Stimulated activated naive CD4-positive, alpha-beta T cell treated with Interleukin-2 at 50 U/mL for 16 hours (primary cell): ENCODE measurements at places on chromosomes 2 and 18.

GRCh38 chr18:6949800-6950586 is 167.6 kb downstream of the LAMA1 start:
- DNase-seq: no peak

- DNase-seq: no peak
Observed at GRCh38 chr2:181648478-181649155, 8.3 kb downstream of the CERKL start.

- DNase-seq: no peak
Observed at GRCh38 chr2:102143450-102143985, 972 bp downstream of the IL1R1 start.

DNA sequence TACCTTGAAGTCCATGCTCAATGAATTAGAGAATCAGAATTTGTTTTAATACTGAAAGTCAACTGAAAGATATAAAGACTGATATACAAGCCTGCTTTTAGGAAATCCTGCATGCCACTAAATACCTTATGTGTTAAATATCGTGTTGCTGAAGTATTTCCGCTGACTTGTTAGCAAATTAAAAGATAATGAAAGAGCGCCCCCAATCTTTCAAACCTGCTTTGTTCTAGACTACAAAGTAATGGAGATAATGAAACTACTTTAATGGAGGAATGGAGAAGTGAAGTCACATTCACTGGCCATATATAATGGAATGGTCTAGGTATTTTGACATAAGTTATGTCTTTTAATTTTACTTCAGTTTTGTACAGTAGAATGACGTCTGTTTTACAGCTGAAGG is 95.7 kb downstream of the ASXL3 start:
- DNase-seq: no peak

GRCh38 chr18:56748698-56749268 is 97.6 kb downstream of the WDR7 start:
- no peak for DNase-seq

DNA sequence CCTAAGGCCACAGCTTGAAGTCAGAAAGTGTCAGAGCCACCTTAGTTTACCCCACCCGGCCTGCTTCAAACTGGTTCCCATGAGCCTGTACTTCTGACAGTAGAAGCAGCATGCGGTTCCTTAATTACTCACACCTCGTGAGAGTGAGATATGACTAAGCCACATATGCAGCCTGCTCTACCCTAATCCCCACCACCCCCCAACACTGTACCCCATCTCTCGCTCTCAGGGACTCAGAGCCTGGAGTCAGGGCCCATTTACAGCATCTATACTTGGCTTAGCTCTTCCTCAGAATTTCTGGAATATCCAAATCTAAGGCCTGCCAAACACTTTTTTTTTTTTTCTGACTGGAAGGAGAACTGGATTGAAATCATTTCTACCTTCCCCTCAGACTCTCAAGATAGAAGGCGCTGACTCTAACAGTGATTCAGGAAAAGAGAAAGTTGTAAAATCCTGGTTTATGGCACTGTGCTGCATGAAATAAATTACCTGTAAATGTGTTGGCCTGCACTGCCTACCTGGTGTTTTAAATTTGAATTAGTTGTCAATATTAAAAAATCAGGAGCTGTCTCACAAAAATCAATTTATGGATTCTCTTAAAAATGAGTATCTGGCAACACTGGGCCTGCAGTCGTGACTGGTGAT is 360.0 kb downstream of the RND3 start:
- DNase-seq: no peak

GRCh38 chr2:122182616-122183355 is 427.3 kb downstream of the TSN start:
- no peak for DNase-seq

GRCh38 chr2:223101340-223102039 is 49.5 kb downstream of the KCNE4 start:
- no peak for DNase-seq

DNA sequence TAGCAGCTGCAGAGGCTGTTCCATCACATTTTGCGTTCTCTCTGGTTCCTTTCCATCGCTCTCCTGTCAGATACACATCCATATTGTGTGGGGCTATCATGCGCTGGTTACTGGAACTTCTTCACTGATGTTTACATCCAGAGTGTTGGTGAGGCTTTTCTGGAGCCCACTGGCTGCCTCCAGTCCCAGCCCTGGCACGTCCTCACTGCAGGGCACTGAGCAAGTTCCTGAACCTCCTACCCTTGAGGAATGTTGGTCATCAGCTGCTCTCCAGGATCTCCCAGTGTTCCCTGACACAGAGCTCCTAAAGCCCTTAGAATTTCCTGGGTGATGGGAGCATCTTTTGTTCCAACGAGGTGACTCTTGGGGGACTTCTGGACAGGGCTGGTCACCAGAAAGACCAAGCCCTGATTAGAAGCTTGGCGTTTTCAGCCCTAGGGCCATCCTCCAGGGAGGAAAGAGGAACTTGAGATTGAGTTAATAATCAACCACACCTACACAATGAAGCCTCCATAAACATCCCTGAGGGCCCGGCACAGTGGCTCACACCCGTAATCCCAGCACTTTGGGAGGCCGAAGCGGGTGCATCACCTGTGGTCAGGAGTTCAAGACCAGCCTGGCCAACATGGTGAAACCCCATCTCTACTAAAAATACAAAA is 81.3 kb downstream of the TFCP2L1 start:
- no peak for DNase-seq

DNA sequence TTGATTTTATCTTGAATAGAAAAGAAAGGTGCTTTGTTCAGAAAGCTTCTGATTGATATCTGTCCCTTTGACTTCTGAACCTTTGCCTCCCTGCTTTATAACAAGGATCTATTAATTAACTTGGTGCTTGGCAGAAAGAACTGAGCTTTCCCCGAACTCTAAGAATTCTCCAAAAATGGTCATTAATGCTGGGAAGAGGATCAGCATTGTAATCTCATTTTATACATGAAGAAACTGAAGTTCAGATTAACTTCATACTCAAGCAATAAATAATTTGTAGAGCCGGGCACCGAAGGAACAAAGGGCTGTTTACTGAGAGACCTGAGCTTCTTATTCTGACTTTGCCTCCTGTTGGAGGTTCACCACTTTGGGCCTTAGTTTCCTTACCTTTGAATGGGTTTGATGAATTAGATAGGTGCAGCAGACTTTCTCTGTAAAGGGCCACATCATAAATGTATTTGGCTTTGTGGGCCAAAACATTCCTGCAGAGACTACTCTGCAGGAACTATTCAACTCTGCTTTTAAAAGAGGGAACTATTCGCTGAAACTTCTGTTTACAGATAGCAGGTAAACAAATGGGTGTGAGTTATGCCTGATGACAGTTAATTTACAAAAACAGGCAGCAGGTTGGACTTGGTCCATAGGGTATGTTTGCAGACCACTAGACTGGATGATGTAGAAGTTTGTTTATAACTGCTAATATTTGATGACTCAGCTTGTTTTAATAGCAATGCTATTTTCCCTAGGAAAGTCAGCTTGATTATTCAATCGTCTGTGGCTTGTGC is 272.9 kb downstream of the TGIF1 start:
- DNase-seq: no peak

- DNase-seq: no peak
Observed at GRCh38 chr2:44191739-44192138, 23.1 kb downstream of the PPM1B start.

- peak; percentile 45 for DNase-seq
Observed at GRCh38 chr2:172196768-172197431, 94.2 kb upstream of the DLX2 start.

GRCh38 chr18:621291-622043 is 24.7 kb downstream of the CLUL1 start:
- no peak for DNase-seq

GRCh38 chr2:25259737-25260124 is 82.0 kb downstream of the DNMT3A start:
- no peak for DNase-seq

- DNase-seq: no peak
Observed at GRCh38 chr2:10413503-10413902, 34.6 kb downstream of the ODC1 start.

DNA sequence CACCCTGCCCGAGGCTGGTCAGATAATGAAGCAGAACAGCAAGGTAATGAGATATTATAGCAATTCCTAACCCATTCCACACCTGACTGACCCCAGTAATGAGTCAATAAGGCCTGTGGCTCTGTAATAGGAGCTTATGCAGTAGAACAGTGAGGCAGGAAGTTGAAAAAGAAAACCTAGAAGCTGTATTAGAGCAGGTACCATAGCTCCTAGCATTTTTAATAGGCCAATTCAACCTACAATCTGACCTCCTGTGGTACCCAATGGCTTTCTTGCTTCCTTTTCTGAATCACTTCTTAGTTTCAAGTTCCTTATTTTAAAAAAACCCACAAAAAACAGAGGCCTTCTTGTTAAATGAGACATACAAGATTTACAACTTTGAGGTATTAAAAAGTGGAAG is 43.6 kb upstream of the MAP2 start:
- no peak for DNase-seq

DNA sequence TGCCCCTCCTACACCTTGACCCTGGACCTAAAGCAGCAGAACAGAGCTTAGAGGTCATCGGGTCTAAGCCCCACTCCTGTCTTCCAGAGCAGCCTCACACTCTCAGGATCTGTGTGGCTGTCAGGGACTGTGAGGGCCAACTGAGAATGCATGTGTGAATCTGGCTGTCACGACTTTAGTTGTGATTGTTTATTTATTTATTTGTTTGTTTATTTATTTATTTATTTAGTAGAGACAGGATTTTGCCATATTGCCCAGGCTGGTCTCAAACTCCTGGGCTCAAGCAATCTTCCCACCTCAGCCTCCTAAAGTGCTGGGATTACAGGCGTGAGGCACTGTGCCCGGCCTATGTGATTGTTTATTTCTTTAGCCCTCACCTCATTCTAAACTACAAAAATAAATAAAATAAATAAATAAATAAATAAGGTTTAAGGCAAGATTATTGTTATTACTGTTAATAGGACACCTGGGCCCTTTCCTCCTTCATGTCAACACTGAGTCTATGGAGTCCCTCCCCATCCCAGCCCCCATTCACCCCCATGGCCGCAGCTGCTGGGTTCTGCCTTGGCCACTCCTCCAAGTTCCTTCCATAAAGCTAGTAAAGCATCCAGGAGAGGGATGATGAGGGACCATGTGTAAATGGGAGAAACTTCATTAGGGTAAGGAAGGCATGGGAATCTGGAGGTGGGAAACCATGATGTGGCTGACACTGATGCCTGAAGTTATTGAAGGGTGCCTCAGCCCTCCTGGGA is 39.9 kb upstream of the EDAR start:
- no peak for DNase-seq

- DNase-seq: no peak
Observed at GRCh38 chr18:6578686-6579085, 150.8 kb upstream of the ARHGAP28 start.

DNA sequence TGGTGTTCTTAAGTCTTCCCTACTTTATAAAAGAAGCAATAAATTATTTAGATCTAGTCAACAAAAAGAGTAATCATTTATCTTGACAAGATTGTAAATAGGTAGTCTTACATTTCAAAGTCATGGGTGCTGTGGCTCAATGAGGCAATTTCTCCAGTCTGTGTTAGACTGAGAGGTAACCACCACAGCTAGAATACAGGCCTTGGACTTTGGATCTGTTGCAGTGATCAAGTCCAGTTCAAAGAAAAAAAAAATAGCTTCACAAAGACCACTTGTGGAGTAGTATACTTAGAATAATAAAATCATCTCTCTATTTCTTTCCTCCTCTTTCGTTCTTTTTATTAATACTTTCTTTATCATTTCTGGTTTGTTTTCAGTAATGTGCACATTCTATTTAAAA is 93.1 kb upstream of the FSIP2 start:
- no peak for DNase-seq

DNA sequence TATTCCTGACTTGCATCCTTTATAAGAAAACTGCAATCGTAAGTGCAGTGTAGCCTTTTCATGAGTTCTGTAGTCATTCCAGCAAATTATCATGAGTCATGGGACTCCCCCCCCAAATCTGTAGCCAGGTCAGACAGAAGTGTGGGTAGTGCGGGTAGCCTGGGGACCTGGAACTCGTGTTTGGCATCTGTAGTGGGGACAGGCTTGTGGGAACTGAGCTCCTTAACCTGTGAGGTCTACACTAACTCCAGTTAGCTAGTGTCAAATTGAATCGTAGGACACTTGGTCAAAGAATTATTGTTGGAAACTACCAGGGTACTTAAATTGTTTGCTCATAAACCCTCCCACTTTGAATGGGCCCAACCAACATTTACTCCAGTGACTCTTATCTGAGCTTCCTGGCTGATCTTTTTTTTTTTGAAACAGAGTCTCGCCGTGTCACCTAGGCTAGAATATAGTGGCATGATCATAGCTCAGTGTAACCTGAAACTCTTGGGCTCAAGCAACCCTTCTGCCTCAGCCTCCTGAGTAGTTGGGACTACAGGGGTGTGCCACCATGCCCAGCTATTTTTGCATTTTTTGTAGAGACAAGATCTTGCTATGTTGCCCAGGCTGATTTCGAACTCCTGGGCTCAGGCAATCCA is 12.4 kb downstream of the PFN4 start:
- DNase-seq: no peak

DNA sequence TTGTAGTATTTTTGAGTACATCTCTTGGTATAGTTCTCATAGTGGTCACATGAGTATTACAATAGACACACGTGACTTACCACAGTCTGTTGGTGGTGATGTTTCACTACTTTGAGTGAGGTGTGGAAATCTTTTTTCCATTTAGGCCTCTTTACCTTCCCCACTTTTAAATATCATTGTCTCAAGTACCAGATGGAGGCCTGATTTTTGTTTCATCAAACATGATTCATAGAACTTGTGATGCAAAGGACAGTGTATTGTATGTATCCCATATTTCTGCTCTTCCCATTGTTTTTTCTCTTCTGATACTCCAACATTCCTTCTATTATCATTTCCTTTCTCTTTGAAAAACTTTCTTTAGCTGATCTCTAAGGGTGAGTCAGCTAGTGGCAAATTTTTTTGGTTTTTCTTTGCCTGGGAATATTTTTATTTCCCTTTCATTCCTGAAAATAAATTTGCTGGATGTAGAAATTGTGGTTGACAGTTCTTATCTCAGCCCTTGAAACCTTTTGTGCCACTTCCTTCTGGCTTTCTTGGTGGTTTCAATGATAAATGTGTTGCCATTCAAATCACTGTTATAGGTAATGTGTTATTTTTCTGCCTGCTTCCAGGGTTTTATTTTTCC is 32.8 kb downstream of the RFX8 start:
- no peak for DNase-seq

DNA sequence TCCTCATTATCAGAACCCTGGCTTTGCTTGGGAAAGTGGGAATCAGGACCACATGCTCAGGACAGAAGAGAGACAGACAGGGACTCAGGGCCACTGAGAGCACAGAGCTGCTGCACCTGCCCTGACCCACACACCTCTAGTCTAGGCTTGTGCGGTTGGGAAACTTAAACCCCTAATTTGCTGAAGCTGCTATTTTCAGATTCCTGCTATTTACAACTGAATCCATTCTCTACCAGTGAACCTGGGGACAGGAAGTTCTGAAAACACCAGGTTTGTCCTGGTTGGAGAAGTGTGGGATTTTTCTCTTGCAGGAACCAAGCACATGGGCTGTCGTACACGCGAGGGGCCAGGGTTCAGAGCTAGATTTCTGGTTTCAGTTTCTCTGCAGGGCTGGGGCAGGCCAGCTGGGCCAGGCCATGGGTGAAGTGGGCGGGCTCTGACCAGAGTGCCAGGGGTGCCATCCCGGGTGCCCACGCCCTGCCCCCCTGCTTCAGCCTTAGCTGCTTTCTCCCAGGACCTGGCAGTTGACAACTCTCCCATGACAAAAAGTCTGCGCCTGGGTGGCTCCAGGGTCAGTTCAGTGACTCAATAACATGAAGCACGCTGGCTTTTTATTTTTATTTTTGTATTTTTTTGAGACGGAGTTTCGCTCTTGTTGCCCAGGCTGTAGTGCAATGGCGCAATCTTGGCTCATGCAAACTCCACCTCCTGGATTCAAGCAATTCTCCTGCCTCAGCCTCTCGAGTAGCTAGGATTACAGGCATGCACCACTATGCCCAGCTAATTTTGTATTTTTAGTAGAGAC is 51.3 kb upstream of the SLC1A4 start:
- DNase-seq: no peak
